ENCODE measurements at places on chromosomes 3 and 15.

GRCh38 chr3:52682016-52682415 is 3.7 kb downstream of the PBRM1 start:
- H3K4me1 ChIP-seq = no peaks in the 10 kb centered on the region
- H3K4me3 ChIP-seq = no peak overlapping the region
- no peak for DNase-seq
- no peaks in the 10 kb centered on the region for H3K27me3 ChIP-seq
- H3K36me3 ChIP-seq = no peaks in the 10 kb centered on the region

DNA sequence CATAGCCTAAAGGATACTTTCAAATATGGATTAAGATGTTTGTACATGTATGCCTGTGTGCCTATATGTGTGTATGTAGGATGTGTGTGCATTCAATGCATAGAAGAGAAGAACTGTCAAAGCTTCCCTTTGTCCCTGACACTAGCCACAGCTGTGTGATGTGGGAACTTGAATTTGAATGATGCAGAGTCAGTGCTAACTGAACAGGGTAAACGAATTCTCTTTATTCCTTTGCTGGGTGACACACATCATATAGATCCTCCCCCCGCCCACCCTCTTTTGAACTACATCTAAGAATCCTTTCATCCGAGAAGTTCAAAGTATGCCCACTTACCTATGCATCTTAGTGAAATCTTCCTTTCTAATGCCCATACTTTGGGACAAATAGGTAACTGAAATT is 228.3 kb downstream of the GAP43 start:
- DNase-seq = no peak
- no peaks in the 10 kb centered on the region for H3K27me3 ChIP-seq
- H3K4me1 ChIP-seq = no peaks in the 10 kb centered on the region
- no peak overlapping the region for H3K4me3 ChIP-seq
- no peak overlapping the region for H3K27ac ChIP-seq
- no peaks in the 10 kb centered on the region for H3K36me3 ChIP-seq

DNA sequence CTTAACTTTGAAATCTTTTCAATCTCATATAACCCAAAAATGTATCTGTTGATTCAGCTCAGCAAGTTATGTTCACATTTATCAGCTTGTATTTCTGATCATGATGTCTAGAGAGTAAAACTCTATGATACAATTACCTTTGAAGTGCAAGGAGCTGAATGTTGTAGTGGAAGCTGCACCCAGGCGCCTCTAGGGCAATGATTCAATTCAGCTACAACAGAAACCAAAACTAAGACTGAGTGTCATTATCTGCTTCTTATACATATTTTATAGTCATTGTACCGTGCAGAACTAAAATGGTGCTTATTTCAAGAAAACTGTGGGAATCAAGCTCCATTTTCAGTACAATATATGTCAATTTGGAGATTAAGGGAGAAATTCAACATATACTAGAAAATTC is 1237.5 kb downstream of the ZPLD1 start:
- no peaks in the 10 kb centered on the region for H3K27me3 ChIP-seq
- no peak overlapping the region for H3K27ac ChIP-seq
- no peaks in the 10 kb centered on the region for H3K4me1 ChIP-seq
- no peak overlapping the region for H3K4me3 ChIP-seq

- H3K27ac ChIP-seq = no peak overlapping the region
- no peaks in the 10 kb centered on the region for H3K36me3 ChIP-seq
- H3K4me3 ChIP-seq = no peak overlapping the region
- 0 out of 2 replicates have a peak, but pooled peaks cover 1% of the 10 kb centered on the region for H3K4me1 ChIP-seq
- no peak for DNase-seq
Observed at GRCh38 chr15:67100801-67101581, 35.6 kb downstream of the SMAD3 start.

- no peak overlapping the region for H3K4me3 ChIP-seq
- no peak for DNase-seq
- H3K27ac ChIP-seq = no peak overlapping the region
- no peaks in the 10 kb centered on the region for H3K36me3 ChIP-seq
Observed at GRCh38 chr3:17686613-17687012, 55.8 kb downstream of the TBC1D5 start.

- no peaks in the 10 kb centered on the region for H3K36me3 ChIP-seq
- no peak overlapping the region for H3K27ac ChIP-seq
- H3K4me3 ChIP-seq = no peak overlapping the region
- DNase-seq = no peak
- H3K4me1 ChIP-seq = peaks cover 7% of the 10 kb centered on the region
- H3K27me3 ChIP-seq = no peaks in the 10 kb centered on the region
Observed at GRCh38 chr3:115864911-115865310, 241.6 kb downstream of the GAP43 start.

GRCh38 chr3:125211523-125212090 is 941 bp downstream of the SLC12A8 start:
- H3K27me3 ChIP-seq = no peaks in the 10 kb centered on the region
- H3K36me3 ChIP-seq = no peaks in the 10 kb centered on the region
- no peak overlapping the region for H3K27ac ChIP-seq
- peaks cover 4% of the 10 kb centered on the region for H3K4me1 ChIP-seq
- peak overlapping the region; percentile 67 for H3K4me3 ChIP-seq
- no peak for DNase-seq

DNA sequence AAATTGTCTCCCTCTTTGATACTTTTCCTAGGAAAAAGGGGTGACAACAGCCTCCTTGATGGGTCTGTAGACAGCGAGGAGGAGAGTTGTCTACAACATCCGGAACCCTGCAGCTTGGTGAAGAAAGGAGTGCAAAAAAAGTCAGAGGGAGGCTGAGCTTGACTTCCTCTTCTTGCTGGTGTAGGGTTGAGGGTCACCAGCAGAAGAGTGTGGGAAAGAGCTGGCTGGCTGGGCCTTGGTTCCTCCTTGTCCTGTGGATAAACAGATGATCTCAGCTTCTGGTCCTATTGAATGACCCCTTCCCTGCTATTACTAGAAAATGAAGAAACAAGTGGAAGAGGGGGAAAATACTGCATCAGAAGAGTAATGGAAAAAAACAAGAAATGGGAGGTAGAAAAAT is 20.4 kb downstream of the SLC7A14 start:
- DNase-seq = no peak
- no peaks in the 10 kb centered on the region for H3K4me1 ChIP-seq
- no peak overlapping the region for H3K4me3 ChIP-seq
- no peak overlapping the region for H3K27ac ChIP-seq

DNA sequence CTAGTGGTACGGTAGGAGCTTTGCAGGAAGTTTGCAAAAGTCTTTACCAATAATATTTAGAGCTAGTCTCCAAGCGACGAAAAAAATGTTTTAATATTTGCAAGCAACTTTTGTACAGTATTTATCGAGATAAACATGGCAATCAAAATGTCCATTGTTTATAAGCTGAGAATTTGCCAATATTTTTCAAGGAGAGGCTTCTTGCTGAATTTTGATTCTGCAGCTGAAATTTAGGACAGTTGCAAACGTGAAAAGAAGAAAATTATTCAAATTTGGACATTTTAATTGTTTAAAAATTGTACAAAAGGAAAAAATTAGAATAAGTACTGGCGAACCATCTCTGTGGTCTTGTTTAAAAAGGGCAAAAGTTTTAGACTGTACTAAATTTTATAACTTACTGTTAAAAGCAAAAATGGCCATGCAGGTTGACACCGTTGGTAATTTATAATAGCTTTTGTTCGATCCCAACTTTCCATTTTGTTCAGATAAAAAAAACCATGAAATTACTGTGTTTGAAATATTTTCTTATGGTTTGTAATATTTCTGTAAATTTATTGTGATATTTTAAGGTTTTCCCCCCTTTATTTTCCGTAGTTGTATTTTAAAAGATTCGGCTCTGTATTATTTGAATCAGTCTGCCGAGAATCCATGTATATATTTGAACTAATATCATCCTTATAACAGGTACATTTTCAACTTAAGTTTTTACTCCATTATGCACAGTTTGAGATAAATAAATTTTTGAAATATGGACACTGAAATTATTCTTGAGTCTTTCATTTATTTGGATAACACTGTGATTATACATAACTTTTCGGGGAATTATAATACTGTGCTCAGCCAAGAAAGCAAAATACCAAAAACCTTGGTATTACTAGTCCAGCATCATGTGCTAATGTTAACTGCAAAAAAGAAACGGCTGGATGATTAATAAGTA is 2.2 kb downstream of the SOX2 start:
- DNase-seq = no peak
- peak overlapping the region; percentile 69 for H3K4me3 ChIP-seq
- H3K27me3 ChIP-seq = no peaks in the 10 kb centered on the region
- no peak overlapping the region for H3K27ac ChIP-seq
- H3K4me1 ChIP-seq = no peaks in the 10 kb centered on the region
- peaks cover 3% of the 10 kb centered on the region for H3K36me3 ChIP-seq

GRCh38 chr15:66601521-66601920 is 35.7 kb upstream of the LCTL start:
- no peak overlapping the region for H3K27ac ChIP-seq
- H3K36me3 ChIP-seq = no peaks in the 10 kb centered on the region
- no peaks in the 10 kb centered on the region for H3K4me1 ChIP-seq
- H3K4me3 ChIP-seq = no peak overlapping the region
- DNase-seq = no peak

DNA sequence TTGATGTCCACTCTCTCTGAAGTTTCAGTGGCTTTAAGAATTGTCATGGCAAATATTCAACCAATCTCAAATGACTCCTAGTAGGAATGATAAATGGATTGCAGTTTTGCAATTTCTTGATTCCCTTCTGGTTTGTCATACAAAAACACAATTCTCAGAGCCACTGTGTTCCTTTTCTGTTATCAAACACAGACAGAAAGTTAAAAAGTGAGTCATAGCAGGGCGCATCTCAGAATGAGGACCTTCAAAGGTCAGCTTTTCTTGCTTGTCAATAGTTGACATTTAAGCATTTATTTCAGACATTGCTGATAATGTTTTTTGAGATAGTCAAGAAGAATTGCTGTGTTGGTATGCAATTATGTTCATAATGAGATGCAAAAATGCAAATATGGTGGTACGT is 405.9 kb downstream of the NR2F2 start:
- H3K4me1 ChIP-seq = no peaks in the 10 kb centered on the region
- DNase-seq = no peak
- H3K4me3 ChIP-seq = no peak overlapping the region
- no peak overlapping the region for H3K27ac ChIP-seq

DNA sequence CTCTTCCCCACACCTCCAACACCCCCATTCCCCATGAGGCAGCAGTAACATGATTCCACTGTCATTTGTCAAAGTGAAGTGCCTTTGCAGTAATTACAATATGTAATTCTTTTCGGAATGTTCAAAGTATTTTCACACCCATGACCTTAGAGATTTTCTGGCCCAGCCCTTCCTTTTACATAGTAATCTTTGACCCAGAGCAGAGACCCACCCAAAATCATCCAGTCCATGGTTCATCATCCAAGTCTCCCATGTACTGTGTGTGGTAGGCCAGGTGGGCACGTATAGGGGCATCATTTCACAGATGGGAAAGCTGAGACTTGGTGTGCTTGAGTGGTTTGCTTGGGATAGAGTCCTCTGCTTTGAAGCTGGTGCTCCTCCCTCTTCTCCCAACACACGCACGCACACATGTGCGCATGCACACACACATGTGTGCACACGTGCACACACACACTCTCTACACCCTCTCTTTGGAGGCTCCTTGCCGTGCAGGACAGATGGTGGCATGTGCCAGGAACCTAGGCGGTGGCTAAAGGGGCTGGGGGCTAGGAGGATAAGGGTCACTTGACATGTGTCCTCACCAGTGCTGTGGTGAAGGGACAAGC is 284.7 kb upstream of the ROPN1 start:
- H3K4me3 ChIP-seq = no peak overlapping the region
- no peak for DNase-seq
- H3K4me1 ChIP-seq = peaks cover 3% of the 10 kb centered on the region
- no peaks in the 10 kb centered on the region for H3K27me3 ChIP-seq

- H3K4me3 ChIP-seq = no peak overlapping the region
- no peak overlapping the region for H3K27ac ChIP-seq
- peaks cover 7% of the 10 kb centered on the region for H3K36me3 ChIP-seq
- H3K27me3 ChIP-seq = no peaks in the 10 kb centered on the region
- H3K4me1 ChIP-seq = no peaks in the 10 kb centered on the region
- DNase-seq = no peak
Observed at GRCh38 chr3:40455328-40455727, 1.8 kb upstream of the RPL14 start.

DNA sequence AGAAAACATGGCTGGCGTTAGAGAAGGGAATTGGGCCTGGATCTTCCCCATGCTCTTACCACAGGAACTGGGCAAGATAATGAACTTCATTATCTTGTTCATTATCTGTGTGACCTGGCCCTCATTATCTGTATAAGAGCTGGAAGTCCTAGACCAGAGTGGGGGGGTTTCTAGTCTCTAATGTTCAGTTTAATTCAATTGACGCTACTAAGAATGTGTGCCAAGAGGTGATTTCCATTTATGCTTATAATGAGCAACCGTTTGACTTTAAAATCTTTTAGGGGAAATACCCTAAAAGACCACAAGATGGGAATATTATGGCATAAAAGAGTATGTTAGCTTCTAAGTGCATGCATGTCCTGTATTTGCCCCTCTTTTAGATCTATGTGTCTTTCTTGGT is 59.1 kb upstream of the CSTA start:
- H3K36me3 ChIP-seq = no peaks in the 10 kb centered on the region
- no peak overlapping the region for H3K4me3 ChIP-seq
- H3K27ac ChIP-seq = no peak overlapping the region
- H3K27me3 ChIP-seq = no peaks in the 10 kb centered on the region
- no peak for DNase-seq

DNA sequence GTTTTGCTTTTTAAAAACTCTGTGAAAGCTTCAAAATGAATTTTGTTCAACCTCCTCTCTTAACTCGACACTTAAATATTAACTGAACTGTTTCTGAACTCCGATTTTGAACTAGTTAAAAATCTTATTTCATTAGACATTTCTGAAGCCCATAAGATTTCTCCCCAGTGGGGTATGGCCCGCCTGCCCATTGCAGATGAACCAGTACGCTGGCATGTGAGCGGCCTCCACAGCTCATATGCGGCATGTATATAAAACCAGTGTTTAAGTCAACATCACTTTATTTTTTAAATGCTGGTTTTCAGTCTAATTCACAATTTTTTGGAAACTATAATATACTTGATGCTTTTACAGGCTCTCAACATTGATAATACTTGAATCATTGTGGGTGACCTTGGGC is 50.2 kb downstream of the CPN2 start:
- H3K4me3 ChIP-seq = no peak overlapping the region
- H3K4me1 ChIP-seq = no peaks in the 10 kb centered on the region
- H3K27me3 ChIP-seq = no peaks in the 10 kb centered on the region
- H3K27ac ChIP-seq = no peak overlapping the region
- no peaks in the 10 kb centered on the region for H3K36me3 ChIP-seq

DNA sequence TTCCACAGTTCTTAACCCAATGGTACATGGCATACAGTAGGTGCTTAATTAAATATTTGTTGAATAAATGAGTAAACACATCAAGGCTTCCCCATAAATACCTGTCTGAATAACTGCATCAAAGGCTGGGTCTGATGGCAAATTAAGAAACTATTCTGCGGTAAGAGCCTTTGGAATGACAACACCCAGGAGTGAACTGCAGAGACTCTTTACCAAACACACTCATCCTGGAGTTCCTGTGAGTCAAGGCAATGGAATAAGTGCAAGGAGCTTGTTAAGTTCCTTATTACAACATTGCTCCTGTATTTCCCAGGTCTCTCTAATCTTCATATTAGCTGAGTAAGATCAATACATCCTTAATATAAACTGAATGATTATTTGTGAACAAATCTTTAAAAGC is 119.9 kb upstream of the STT3B start:
- H3K27me3 ChIP-seq = no peaks in the 10 kb centered on the region
- no peak overlapping the region for H3K27ac ChIP-seq
- no peaks in the 10 kb centered on the region for H3K36me3 ChIP-seq
- DNase-seq = no peak
- no peaks in the 10 kb centered on the region for H3K4me1 ChIP-seq
- H3K4me3 ChIP-seq = no peak overlapping the region

Measured in iPS DF 6.9 (cell line).